ENCODE measurements at places on chromosomes 7 and 10. TPM values are rescaled to one million over a fixed set of nuclear protein-coding genes. Genes with fewer than 3 reads are reported as not detected.

The GRID2IP gene
- not detected for total RNA-seq

The NUTM2E gene
- 0.59 TPM for total RNA-seq

The ARHGAP21 gene
- 59.3 TPM for total RNA-seq

The PDGFA gene
- total RNA-seq, result 29.4 TPM

The VAX1 gene
- total RNA-seq, result 1.7 TPM

The SP4 gene
- total RNA-seq, result 1.1 TPM

The SPDYE1 gene
- not detected for total RNA-seq

The PLCE1 gene
- total RNA-seq, result 6.2 TPM

The CLCN1 gene
- total RNA-seq, result 0.06 TPM

All from A549 treated with RU486 at 1 μM for 4 hours (cell line).